NCI-H1436 (cell line): ENCODE measurements at places on chromosomes 3 and 15.
A peak's percentile ranks its signal among the peaks of the same experiment; 100 is the strongest.

- DNase-seq: peak; percentile 16
Observed at GRCh38 chr3:135528413-135529015, 437.0 kb upstream of the PPP2R3A start.

- DNase-seq: no peak
Observed at GRCh38 chr3:18772699-18773305, 347.7 kb upstream of the SATB1 start.

- DNase-seq: no peak
Observed at GRCh38 chr3:123640740-123641462, 56.0 kb upstream of the HACD2 start.

DNA sequence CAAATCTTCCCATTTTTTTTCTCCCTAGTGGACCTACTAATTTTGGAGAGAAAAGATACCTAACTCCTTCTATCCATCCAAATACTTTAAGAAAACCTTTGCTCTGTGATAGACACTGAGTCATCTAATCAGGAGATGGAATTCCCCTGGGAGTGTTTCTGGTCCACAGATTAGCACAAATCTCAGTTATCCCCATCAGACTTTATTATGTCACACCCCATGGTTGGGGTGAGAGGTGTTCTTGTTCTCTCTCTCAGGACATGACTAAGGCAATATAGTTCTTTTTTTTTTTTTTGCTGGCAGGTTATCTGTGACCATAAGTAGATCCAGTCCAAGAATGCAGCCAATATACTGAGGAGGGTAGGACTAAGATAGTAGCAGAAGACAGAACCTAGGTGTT lies 15.8 kb downstream of the SLC9A9 start:
- DNase-seq: no peak

DNA sequence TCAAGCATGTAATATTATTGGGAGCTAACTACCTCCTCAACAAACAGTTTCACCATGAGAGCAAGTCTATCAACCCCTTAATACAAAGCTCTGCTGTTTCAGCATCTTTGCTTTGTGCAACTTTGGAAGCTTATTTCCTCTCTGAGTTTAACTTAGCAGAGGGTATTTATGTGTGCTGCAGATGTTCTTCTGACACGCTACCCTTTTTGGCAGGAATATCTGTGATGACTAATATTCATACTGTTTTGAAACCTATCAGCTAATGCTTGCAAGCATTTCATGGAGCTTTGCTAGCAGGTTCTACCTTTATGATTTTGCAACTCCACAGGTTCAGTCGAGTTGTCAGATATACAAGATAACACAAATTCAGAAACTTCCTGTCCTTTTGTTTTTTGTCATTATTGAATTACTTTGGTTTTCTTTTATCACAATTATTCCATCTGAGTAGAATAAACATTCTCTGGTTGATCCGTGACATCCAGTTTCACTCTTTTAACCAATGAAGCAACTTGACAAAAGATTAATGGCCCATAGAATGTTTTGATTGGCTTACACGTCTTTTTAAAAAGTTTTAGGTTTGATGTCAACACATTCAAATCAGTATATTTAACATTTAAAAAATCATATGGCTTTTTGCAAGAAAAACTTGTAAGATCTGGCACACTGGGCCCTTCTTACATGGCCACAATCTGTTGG lies 1.7 kb upstream of the SLC9A9 start:
- no peak for DNase-seq

DNA sequence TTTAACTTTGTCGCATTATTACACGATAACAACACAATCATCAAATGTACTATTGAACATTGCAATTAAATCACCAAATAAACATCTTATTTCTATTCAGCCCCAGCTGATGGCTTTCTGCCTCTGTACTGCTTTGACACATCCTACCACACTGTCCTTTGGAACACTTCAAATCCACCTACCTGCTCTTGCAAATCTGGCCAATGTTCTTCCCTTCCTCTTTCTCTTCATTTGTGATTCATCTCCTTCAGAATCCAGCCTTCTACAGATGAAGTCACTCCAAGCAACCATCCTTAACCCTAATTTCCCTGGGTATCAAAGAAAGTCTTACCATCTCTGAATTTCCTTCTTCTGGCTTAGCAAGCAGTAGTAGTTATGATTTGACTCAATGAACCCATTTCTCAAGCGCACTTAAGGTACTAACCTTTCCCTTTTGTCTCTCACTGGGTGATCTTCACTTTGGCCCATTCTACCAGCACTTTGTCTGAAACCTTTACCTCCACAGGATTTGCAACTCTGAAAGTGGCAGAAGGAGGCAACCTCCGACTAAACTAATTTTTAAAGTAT lies 502.9 kb downstream of the FOXP1 start:
- no peak for DNase-seq

DNA sequence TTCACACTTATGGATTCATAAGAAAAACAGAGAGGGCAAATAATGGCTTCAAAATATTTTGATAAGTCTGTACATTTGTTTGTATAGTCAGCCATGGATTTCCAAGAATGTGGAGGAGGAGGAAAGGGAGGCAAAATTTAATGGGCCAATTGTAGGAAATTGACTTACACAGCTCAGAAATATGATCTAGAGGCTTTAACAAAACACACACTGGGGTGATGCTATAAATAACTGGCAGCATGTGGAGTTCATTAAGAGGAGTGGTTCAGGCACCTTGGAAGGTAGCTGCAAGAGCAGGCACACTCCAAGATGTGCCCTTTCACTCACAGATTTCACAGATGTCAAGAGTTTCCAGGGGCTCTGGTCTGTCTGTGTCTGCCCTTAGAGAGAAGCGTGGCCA lies 193.4 kb upstream of the RASGRP1 start:
- DNase-seq: no peak

- DNase-seq: no peak
Observed at GRCh38 chr3:60555686-60556354, 695.4 kb downstream of the FHIT start.
